ENCODE measurements at places on chromosomes 3 and 15.

DNA sequence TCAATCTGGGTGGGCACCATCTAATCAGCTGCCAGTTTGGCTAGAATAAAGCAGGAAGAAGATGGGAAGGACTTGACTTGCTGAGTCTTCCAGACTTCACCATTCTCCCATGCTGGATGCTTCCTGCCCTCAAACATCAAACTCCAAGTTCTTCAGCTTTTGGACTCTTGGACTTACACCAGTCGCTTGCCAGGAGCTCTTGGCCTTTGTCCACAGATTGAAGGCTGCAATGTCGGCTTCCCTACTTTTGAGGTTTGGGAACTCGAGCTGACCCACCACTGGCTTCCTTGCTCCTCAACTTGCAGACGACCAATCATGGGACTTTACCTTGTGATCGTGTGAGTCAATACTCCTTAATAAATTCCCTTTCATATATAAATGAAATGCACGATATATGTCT is 8.6 kb upstream of the LIPC start:
- H3K27ac ChIP-seq: no peak overlapping the region
- H3K36me3 ChIP-seq: no peaks in the 10 kb centered on the region
- peaks cover 3% of the 10 kb centered on the region for H3K4me1 ChIP-seq
- no peak for DNase-seq
- H3K4me3 ChIP-seq: no peak overlapping the region

- no peaks in the 10 kb centered on the region for H3K4me1 ChIP-seq
- no peaks in the 10 kb centered on the region for H3K36me3 ChIP-seq
- DNase-seq: no peak
Observed at GRCh38 chr3:127013758-127014535, 31.0 kb downstream of the PLXNA1 start.

DNA sequence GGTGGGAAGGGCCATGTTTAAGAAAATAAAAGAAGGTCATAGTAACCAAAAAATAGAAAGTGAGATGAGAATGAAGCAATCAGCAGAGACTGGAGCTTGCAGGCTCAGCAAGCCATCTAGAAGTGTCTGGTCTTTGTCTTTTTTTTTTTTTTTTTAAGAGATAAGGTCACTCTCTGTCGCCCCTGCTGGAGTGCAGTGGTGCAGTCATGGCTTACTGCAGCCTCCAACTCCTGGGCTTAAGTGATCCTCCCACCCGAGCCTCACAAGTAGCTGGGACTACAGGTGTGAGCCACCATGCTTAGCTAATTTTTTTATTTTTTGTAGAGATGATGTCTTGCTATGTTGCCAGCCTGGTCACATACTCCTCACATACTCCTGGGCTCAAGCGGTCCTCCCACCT is 36.2 kb downstream of the GXYLT2 start:
- H3K36me3 ChIP-seq: no peaks in the 10 kb centered on the region
- no peak overlapping the region for H3K27ac ChIP-seq
- DNase-seq: no peak

DNA sequence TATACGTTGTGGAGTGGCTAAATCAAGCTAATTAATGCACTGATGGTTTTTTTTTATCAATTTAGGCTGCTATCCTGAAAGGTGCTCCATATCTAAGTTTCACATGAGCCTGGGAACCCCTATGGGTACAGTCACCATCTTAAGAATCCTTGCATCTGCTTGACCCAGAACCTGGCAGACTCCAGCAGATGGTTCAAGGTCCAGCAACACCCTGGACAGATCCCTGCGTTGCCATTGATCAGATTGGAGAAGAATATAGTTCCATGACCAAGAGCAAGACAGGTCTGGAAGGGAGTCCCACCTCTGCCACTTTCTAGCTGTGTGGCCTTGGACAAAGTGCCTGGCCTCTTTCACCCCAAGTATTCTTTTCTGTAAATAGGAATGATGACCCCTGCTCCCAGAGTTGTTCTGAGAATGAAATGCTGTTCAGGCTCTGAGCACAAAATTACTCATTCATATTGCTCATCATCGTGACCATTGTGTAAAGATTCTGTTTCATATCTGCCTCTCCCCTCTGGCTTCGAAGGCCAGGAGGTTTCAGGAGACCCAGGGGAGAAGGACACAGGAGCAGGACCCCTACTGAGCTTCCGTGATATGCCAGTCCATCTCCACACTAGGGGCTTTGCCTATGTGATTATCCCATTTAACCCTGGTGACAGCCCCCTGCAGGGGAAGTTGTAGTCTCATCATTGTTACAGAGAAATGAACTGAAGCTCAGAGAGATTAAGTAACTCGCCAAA is 30.0 kb upstream of the TSEN2 start:
- no peaks in the 10 kb centered on the region for H3K27me3 ChIP-seq
- H3K4me1 ChIP-seq: no peaks in the 10 kb centered on the region
- no peak overlapping the region for H3K27ac ChIP-seq
- H3K4me3 ChIP-seq: no peak overlapping the region

GRCh38 chr3:66473181-66473580 is 27.6 kb downstream of the LRIG1 start:
- no peaks in the 10 kb centered on the region for H3K4me1 ChIP-seq
- no peaks in the 10 kb centered on the region for H3K36me3 ChIP-seq
- no peak for DNase-seq
- no peak overlapping the region for H3K27ac ChIP-seq
- H3K4me3 ChIP-seq: no peak overlapping the region

- DNase-seq: no peak
- H3K4me3 ChIP-seq: no peak overlapping the region
Observed at GRCh38 chr3:169430707-169431404, 232.7 kb downstream of the MECOM start.

GRCh38 chr15:51774916-51775315 is 23.5 kb downstream of the TMOD2 start:
- H3K4me1 ChIP-seq: no peaks in the 10 kb centered on the region
- no peak overlapping the region for H3K4me3 ChIP-seq
- no peaks in the 10 kb centered on the region for H3K27me3 ChIP-seq
- no peak overlapping the region for H3K27ac ChIP-seq
- H3K36me3 ChIP-seq: no peaks in the 10 kb centered on the region

GRCh38 chr3:185504636-185505035 is 5.8 kb upstream of the TMEM41A start:
- H3K27ac ChIP-seq: no peak overlapping the region
- no peaks in the 10 kb centered on the region for H3K27me3 ChIP-seq
- no peaks in the 10 kb centered on the region for H3K36me3 ChIP-seq
- H3K4me3 ChIP-seq: no peak overlapping the region
- peaks cover 3% of the 10 kb centered on the region for H3K4me1 ChIP-seq

DNA sequence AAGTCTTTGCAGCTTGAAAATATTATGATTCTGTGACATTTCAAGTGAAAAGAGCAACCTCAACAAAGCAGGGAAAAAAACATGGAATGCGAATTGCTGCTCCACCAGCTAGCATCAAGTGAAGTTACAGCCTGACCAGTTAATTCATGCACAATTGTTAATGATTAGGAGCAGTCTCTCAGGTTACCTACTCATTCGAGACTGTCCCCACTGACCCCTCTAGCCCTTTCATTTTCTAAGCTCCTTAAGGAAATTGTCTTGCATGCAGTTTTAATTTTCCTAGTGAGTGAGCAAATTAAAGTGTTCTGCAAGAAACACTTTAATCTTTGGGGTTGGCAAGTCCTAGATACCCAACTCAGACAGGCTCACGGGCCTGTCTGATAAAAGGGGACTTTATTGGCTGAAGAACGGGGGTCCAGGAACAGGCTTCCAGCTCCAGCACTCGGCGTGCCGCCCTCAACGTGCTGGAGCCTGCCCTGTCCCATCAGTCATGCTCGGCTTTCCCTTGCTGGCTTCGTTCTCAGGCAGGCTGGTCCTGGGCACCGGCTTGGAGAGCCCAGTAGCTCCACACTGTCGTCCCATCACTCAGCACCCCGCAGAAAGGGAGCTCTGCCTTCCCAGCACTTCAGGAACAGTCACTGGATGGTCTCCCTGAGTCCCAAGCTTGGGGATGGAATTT is 18.3 kb downstream of the PODXL2 start:
- no peak overlapping the region for H3K27ac ChIP-seq
- H3K4me3 ChIP-seq: no peak overlapping the region
- no peaks in the 10 kb centered on the region for H3K27me3 ChIP-seq
- DNase-seq: no peak
- H3K36me3 ChIP-seq: no peaks in the 10 kb centered on the region

Measured in testis (tissue), 5 donors.